ENCODE measurements at places on chromosomes 12 and 14. TPM values are rescaled to one million over a fixed set of nuclear protein-coding genes. Genes with fewer than 3 reads are reported as not detected.

Gene LRP1-AS
- polyA plus RNA-seq: 1.0 TPM

Gene ACSM4
- polyA plus RNA-seq: not detected

Gene RGS6
- 2.5 TPM for polyA plus RNA-seq

Gene KRT73
- polyA plus RNA-seq: 0.11 TPM

Gene CMA1
- polyA plus RNA-seq: 0.17 TPM

Gene SIX6
- not detected for polyA plus RNA-seq
